ENCODE measurements at places on chromosomes 3 and 15.
A peak's percentile ranks its signal among the peaks of the same experiment; 100 is the strongest.

DNA sequence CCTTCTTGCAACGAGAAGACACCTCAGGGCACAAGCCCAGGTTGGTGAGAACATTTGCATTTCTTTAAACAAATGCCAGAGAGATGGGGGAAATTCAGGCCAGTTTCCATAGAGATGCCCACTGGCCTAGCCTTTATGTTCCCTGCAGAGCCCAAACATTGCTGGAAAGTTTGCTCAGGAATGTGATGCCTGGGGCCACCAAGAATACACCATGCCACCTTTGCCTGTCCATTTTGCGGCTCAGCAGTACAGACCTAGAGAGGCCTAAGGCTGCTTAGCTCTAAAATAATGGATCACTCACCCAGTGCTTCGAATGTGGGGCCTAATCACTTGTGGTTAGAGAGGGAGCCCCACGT, 210.0 kb downstream of the RPLP1 start:
- DNase-seq, result no peak

- no peak for DNase-seq
Observed at GRCh38 chr3:27034255-27034654, 334.9 kb downstream of the NEK10 start.

DNA sequence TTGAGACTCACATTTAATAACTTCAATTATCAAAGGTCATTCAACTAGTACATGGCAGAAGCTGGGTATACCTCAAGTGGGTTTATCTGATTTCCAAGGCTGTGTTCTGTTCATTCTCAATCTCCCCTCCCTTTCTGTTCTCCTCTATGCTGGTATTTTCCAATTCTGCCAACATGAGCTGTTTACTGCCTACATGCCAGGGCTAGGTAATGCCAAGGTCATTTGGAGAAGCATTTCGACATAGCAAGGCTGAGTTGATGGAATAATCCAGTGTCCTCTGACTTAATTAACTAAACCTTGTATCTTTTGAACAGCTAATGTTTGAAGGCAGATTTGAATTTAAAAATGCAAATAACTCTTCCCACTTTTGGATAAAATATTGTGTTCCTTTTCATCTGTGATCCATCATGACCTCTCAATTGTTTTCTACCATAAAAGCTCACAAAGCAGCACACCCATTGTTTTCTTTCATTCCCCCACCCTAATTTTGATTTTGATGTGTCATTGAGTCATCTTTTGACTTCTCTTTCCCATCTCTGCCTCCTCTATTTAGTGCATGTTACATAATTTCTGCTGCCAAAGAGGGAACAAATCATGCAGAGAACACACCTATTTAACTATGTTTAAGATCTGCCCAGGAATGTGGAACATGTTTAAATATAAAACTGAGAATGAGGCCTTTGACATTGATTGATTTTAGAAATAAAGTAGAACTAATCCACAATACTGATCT, 308.8 kb upstream of the NR2E3 start:
- no peak for DNase-seq

GRCh38 chr3:100354850-100355249, 20.3 kb downstream of the NIT2 start:
- peak; percentile 77 for DNase-seq

DNA sequence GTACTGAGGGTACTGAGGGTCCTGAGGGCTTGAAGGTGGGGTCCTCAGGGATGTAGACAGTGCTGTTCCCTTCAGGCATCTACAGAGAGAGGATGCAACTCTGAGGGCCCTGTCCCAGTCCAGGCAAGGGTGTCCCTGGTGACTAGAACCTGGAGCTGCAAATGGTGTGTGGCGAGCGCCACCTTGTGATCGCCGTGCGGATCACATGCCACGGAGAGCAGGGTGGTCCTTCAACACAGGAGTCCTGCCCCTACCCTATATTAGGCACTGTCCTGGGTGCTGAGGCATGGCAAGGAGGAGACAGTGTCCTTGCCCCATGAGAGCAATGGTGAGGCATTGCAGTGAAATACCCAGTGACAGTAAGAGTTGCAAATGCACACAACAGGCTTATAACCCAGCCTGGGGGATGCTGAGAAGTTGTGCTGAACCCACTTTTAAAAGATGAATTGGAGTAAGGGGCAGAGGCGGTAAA, 23.6 kb downstream of the RHCG start:
- DNase-seq, result peak; percentile 29

- DNase-seq, result no peak
Observed at GRCh38 chr3:100518983-100519382, 26.6 kb downstream of the TMEM45A start.

GRCh38 chr3:148173851-148174250, 523.9 kb upstream of the AGTR1 start:
- no peak for DNase-seq

- no peak for DNase-seq
Observed at GRCh38 chr15:95647531-95648277, 682.8 kb upstream of the NR2F2 start.

- DNase-seq, result peak; percentile 25
Observed at GRCh38 chr3:136146981-136147729, 49.0 kb downstream of the MSL2 start.

DNA sequence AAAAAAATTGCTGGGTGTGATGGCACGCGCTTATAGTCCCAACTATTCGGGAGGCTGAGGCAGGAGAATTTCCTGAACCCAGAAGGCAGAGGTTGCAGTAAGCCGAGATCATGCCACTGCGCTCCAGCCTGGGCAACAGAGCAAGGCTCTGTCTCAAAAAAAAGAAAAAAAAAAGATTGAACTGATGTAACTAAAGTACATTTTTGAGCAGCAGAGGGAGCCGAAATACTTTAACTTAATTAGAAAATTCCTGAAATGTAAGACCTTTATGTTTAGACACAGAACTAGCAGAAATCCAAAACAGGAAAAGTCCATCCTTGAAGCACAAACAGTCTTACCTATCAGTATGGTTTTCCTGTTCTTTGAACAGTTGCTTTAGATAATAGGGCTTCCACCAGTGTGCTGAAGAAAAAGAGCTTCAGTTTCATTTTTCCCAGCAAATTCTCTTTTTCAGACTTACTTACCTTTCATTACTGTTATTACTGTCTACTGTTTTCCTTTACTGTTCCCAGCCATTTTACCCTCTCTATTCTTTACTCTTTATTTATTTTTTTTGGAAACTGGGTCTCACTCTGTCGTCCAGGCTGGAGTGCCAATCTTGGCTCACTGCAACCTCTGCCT, 33.4 kb upstream of the ZNF609 start:
- DNase-seq, result peak; percentile 21

DNA sequence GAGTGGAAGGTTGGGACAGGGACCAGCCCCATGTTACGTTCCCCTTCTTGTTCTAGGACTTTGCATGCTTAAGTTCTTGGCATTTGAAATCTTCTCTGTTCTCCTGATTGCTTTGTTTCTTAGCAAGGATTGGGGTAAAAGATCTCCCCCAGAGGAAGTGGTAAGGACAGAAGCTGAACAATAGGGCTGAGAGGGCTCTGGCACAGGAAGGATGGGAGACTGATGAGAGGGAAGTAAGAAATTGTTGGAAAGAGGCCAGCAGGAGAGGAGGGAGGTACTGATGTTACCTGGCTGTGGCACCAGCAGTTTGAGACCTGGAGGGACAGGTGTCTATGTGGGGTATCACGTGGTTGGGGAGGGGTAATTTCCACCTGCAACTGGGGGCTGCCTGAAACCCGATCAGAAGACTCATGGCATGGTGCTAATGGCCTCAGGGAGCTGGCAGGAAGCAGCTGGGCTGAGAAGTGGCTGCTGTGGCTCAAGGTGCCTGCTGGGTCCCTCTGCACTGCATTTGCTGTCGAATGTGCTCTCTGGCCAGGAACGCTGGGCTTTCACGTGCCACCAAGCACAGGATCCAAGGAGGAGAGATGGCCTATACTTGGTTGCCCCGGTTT, 108.4 kb downstream of the LSM3 start:
- no peak for DNase-seq

GRCh38 chr15:71440489-71441110, 325.3 kb downstream of the THSD4 start:
- DNase-seq, result peak; percentile 62

GRCh38 chr3:123278446-123278845, 76.7 kb downstream of the SEC22A start:
- no peak for DNase-seq

- DNase-seq, result peak; percentile 57
Observed at GRCh38 chr15:66698318-66698961, 3.6 kb upstream of the SMAD6 start.

DNA sequence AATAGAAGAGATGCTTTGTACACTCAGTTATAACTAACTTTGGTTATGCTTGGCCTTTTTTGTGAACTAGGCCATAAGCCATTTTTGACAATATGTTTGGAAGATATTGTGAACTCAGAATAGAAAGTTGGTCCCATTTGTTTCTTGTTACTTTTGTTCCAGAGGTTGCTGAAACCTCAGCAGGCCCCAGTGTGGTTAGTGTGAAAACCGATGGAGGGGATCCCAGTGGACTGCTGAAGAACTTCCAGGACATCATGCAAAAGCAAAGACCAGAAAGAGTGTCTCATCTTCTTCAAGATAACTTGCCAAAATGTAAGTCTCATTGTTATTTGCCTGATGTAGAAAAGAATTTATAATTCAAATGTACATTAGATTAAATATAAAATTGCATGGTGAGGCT, 5.7 kb downstream of the ALAS1 start:
- no peak for DNase-seq

- no peak for DNase-seq
Observed at GRCh38 chr3:49122886-49123545, 2.4 kb upstream of the USP19 start.

DNA sequence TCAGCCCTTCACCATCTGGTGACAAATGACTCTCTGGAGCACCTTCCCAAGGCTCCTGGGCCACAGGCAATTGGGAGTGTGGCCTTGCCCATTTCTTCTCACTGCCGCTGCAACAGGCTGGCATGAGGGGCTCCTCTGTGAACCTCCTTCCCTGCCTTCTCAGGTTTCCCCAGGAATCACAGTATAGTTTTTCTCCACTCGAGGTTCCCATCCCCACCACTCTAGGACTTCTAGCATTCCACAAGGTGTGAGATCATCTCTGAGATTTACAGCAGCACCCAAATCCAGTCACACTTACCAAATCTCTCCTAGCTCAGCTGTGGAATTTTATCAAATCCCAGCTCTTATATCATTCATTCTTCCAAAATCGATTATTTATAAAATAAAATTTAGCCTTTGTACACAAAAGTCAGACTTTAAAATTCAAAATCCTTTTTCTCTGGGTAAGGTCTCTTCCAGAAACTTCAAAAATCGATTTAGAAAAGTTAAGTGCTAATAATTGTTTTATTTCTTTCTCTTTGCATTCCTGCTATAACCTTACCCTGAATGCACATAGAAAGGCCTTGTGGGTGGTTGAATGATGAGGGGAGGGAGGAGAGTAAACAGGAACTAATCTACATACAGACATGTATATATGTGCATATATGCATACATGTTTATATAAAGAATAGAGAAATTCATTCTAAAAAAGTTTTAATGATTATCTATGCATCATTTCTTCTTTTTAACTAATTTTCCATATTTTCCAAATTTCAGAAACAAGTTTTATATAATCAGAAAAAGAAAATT, 18.9 kb upstream of the ATP13A4 start:
- no peak for DNase-seq

DNA sequence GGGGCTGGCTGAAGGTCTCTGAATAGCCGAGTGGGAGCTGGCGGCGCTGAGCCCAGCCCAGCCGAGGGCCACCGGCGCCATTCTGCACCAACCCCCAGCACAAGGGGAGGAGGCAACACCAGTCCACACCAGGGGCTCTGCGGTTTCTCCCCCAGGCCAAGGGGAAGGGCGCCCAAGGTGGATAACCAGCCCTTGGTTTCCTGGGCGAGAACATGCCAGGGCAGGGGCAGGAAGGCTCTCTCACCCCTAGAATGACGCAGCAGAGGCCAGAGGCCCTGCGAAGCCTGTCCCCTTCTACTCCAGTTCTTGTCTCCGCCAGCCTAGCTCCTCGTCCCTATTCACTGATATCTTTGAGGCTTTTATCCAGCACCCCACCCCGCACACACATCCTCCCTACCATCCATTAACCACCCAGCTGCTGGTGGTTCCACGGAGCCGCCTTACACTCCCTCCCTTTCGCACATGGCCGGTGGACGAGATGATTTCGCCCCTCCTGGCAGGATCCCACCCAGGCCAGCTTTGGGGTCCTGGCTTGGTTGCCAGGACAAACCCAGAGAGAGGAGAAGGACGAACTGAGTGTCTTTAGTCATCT, 1.3 kb downstream of the RBPMS2 start:
- DNase-seq, result no peak

DNA sequence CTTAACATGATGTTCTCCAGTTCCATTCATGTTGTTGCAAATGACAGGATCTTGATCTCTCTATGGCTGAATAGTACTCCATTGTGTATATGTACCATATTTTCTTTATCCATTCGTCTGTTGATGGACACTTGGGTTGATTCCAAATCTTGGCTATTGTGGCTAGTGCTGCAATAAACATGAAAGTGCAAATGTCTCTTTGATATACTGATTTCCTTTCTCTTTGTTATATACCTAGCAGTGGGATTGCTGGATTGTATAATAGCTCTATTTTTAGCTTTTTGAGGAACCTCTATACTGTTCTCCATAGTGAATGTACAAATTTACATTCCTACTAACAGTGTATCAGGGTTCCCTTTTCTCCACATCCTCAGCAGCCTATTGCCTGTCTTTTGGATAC, 5.9 kb upstream of the RBP2 start:
- no peak for DNase-seq

DNA sequence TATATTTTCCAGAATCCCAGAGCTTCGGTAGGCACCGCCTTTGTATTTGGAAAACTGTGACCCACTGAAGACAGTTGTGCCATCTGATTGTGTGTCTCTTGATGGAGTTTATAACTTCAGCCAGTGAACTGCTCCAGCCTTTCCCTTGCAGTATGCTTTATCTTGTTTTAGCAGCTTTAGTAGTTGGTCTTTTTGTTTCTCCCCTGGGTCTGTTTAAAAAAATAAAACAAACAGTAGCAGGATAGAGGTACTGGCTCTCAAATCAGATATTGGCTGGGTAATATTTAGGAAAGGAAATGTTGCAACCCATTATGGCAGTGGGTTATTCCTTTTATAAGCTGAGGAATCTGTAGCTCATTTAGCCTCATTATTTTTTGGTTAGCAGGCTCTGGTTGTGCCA, 151.5 kb upstream of the BFSP2 start:
- no peak for DNase-seq

GRCh38 chr15:77118882-77119321, 48.0 kb upstream of the TSPAN3 start:
- peak; percentile 39 for DNase-seq

GRCh38 chr15:64344651-64345294, 11.2 kb downstream of the CSNK1G1 start:
- DNase-seq, result no peak

GRCh38 chr3:190865419-190865818, 2.9 kb upstream of the GMNC start:
- peak; percentile 55 for DNase-seq

GRCh38 chr3:125231895-125232294, 19.3 kb upstream of the SLC12A8 start:
- DNase-seq, result peak; percentile 45

DNA sequence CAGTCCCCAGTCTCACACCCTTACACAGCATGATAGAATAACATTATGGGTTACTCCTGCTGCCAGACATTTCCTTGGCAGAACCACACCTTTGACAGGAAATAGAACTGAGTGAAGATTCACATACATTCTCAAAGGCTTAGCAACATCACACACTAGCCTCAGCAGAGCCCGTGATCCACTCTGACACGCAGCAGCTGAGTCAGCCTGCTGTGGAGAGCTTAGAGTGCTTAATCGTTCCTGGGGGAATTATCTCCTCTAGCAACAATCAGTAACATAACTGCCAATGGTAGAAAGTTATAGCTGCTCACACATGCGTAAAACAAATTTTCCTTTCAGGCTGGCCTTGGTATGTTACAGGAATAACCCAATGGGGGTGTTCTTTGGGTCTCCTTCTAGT, 382.1 kb downstream of the GAP43 start:
- DNase-seq, result peak; percentile 99

- peak; percentile 76 for DNase-seq
Observed at GRCh38 chr3:25789596-25790556, at the start of gene OXSM. Gene OXSM, plus strand, starts transcription at chr3:25790090. Its CDS starts 931 bp downstream, at chr3:25791021.

Measured in RCC 7860 (cell line).